GM03348 (cell line): ENCODE measurements at places on chromosomes 1 and 21.

DNA sequence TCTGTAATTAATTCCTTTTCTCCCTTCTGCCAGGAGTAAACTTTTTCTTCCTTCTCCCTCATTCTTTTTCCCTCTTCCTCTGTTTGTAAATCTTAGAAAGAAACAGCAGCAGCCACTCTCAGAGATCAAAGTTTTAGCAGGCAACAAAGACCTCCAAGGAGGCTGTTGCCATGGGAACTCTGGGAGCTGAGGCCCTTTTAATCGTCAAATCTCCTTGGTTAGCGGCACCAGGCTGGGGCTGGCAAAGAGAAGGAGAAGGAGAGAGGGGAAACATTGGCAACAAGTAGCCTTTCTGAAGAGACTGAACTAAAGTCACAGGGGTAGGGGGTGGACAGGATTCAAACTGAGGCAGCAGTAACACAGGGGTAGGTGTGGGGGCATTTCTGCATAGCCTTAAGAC is 25.2 kb downstream of the ILDR2 start:
- DNase-seq, result no peak

GRCh38 chr1:81197591-81197990 is 603.1 kb upstream of the ADGRL2 start:
- no peak for DNase-seq

GRCh38 chr1:115211071-115211745 is 121.9 kb upstream of the TSPAN2 start:
- DNase-seq, result no peak

DNA sequence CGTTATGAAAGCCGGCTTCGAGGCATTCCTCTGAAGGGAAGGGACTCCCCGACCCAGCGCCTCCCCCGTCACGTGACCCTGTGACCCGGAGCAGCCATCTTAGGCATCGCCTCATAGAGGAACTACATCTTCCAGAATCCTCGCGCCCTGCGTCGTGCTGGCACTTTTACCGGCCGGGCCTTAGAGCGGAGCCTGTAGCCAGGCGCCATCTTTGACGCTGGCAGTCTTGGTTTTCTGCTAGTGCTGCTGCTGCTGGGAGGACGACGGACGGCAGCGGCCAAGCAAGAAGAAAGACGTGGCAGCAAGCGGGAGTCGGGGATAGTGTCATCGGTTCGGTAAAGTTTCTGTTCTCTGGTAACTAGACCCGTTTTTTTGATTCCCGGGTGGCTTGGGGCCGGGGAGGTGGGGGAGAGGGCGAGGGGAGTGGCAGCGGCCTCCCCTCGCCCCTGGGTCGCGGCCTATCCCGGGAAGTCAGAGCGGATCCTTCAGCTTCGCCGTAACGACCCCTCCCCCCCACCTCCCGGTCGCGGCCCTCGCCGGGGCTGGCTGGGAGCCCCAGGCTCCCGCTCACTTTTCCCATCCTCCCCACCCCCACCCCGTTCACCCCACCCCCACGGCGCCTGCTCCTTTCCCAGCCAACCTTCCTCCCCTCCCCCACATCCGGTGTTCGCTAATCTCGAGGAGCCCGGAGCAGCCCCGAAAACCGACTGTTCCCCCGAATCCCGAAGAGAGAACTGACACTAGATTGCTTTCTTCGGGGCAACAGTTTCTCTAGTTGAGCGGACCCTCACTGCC is at the start of the genes ZBED6 and ZC3H11A:
TSS of gene ZBED6 (plus strand) at position 183 of the 795 bp plus-strand sequence. CDS start 1,900 bp downstream, outside the sequence.
TSS of gene ZC3H11A (plus strand) at position 183 of the 795 bp plus-strand sequence. CDS start 21,448 bp downstream, outside the sequence.
- peak; percentile 98 for DNase-seq

DNA sequence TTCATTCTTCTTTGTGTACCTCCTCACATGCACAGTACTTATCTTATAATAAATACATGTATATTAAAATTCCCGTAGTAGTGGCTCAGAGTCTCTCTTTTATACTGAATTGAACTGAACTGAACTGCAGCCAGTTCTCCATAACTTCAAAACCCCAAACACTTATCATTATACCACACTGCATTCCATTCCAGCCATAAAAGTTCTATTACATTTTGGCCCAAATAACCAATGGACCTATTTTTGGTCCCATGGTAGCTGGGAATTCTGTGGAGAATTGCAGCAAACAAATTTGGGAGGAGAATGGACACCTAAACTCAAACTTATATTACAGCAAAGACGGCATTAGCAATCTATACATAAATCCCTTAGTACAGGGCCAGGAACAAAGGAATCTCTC is 86.6 kb upstream of the C1orf87 start:
- DNase-seq, result peak; percentile 54

- no peak for DNase-seq
These were observed 141.7 kb downstream of the NPHP4 start for GRCh38 chr1:5850503-5850902.

- no peak for DNase-seq
These were observed 19.9 kb upstream of the LPAR3 start for GRCh38 chr1:84912726-84913554.

GRCh38 chr21:43195121-43196021 is 26.6 kb downstream of the CRYAA start:
- peak; percentile 55 for DNase-seq

- DNase-seq, result peak; percentile 82
These were observed 500 bp downstream of the EPHA10 start for GRCh38 chr1:37764414-37764825.

GRCh38 chr21:38236232-38236631 is 20.6 kb upstream of the KCNJ15 start:
- DNase-seq, result peak; percentile 27

DNA sequence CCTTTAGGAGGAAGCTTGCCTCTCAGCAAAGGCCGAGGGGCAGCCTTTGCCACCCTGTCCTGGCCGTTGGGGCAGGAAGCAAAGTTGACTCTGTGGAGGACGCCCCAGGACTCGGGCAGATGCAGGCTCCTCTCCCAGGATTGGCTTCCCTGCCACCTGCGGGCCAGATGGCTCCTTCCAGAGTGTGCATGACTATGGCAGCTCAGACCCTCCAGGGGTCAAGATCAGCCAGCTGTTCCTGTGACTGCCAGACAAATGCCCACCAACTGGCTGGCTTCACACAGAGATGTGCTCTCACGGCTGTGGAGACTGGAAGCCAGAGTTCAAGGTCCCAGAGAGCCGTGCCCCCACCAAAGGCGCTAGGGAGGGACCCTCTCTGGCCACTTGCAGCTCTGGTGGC is 87.0 kb upstream of the VAMP3 start:
- no peak for DNase-seq

GRCh38 chr1:31703431-31704270 is at the start of gene COL16A1:
Gene COL16A1 (minus strand): TSS chr1:31704017. CDS start chr1:31702193, 1,824 bp downstream.
- DNase-seq, result peak; percentile 94

GRCh38 chr1:212699625-212700222 is at the start of gene BATF3:
Gene BATF3 (minus strand): TSS chr1:212699840. CDS start chr1:212699762, 78 bp downstream.
- peak; percentile 78 for DNase-seq

DNA sequence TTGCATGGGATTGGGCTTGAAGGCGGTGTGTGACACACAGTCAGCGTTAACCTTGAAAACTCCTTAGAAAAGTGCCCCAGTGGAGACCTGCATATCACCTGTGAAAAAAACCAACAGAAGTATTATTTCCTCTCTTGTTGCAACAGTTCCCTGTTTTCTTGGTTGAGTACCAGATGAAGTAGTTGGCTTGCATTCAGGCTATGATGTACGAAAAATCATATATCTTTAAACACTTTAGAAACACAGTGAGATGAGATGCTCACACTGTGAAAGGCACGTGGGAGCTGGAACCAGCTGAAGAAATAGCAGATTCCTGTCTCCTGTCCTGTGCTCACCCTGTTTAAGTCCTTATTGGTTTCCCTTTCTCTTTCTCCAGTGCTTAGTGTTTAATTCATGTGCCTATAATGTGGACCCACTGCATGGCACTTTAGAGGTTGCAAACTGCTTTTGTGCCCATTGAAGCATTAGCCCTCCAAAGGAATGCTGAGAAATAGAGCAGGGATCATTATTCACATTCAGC is 2.8 kb downstream of the CAMK1G start:
- DNase-seq, result no peak

GRCh38 chr1:98049370-98050135 is 128.7 kb upstream of the DPYD start:
- peak; percentile 30 for DNase-seq

- DNase-seq, result peak; percentile 53
These were observed 25.9 kb downstream of the ITSN1 start for GRCh38 chr21:33668180-33668579.

- peak; percentile 83 for DNase-seq
These were observed 5.1 kb downstream of the LMNA start for GRCh38 chr1:156119503-156120209.

- DNase-seq, result peak; percentile 53
These were observed 133.7 kb downstream of the RUNX1 start for GRCh38 chr21:34915364-34915841.

DNA sequence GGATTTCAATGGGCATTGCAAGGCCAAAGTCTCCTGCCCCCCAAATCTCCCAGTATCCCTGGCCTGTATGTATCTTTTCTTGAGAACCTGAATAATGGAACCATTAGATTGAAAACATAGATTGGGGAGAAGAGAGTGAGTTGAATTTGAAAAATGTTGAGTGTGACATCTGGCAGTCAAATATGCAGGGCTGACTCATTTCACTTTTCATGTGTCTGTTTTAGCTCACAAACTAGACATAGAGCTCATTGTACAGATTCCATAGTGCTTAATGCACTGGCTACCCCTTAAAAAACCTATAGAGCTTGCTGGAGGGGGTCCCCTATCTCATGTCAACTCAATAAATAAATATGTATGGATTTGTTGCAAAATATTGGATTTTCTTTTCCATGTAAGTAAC is 30.8 kb downstream of the DDR2 start:
- no peak for DNase-seq

GRCh38 chr1:8541961-8542521 is 224.1 kb downstream of the SLC45A1 start:
- DNase-seq, result no peak

- peak; percentile 53 for DNase-seq
These were observed at the start of gene HES5 for GRCh38 chr1:2529784-2530512. Gene HES5 (minus strand): TSS chr1:2530263. CDS start chr1:2530164, 99 bp downstream.

DNA sequence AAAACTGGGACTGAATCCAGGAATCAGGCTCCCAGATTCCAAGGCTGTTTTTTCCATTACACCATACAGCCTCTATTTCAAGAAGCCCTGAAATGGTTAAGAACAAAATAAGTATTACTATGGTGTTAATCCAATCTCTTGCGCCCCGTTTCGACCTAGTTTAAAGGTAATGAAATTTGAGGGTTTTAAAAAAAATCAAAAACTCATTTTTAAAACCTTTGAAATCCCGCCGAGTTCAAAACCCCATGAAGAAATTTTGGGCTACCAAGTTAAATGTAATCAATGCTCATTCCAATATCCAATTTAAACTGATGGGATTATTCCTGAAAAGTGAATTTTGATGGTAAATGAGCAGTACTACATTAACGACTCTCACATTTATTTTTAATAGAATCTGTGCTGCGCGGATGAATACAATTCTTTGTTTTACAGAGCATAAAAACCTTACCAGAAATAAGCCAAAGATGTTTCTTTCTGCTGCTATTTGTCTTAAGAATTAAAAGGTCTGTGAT is 767 bp upstream of the EGLN1 start:
- DNase-seq, result no peak
